Activated CD4-positive, alpha-beta T cell treated with anti-CD3 and anti-CD28 coated beads, Interleukin-10, Interleukin-2, amounts not matched to agents 100 ng/mL and 50 ng/mL, durations not matched to agents 16 hours and 8 hours (primary cell): ENCODE measurements at places on chromosomes 12 and 14.

- DNase-seq, result no peak
These were observed 9.2 kb downstream of the TUNAR start for GRCh38 chr14:95885866-95886265.

DNA sequence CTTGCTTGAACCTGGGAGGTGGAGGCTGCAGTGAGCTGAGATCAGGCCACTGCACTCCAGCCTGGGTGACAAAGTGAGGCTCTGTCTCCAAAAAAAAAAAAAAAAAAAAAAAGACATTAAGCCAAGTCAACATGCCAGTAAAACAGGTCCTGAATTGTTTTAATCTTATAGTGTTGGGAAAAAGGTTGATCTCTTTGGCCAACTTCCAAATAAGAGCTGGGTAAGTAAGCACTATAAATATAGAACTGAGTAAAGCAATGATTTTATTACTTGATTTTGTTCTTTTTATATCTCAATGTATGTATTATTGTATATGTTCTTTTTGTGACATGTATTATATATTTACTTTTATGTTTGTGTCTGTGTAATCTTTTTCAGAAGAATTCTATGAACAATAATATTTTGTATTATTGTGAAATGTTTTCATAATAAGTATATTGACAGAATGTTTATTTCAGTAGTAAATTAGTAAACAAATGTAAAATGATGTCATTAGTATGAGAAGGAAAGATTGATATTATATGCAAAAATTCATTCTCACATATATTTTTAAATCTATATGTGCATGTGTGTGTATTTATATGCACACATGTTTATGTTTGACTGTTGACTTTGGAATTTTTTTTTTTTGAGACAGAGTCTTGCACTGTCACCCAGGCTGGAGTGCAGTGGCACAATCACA lies 9.6 kb upstream of the AKAP6 start:
- DNase-seq, result no peak

- DNase-seq, result no peak
These were observed 417.8 kb upstream of the TMTC1 start for GRCh38 chr12:30201301-30202160.

GRCh38 chr12:65895759-65896656 lies 71.7 kb downstream of the HMGA2 start:
- no peak for DNase-seq

DNA sequence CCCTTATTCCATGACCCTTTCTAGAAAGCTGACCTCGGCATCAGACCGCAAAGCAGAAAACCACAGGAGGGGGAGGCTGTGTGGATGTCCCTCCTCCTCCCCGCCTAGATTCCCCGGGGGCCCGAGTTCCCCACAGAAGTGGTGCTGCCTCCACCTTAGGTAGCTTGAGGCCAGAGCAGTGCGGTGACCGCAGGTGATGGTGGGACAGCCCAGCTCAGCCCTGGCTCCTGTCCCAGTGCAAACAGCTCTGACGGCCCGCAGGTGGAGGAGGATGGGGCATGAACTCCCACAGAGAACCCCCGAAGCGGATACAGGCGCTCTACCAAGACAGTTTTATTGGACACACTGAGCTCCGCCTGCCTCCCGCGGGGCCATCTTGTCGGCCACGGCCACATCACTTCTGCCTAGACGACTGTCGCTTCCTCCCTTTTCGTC lies 19.5 kb downstream of the ARL6IP4 start:
- DNase-seq, result no peak

GRCh38 chr12:74849801-74850200 lies 312.2 kb downstream of the ATXN7L3B start:
- DNase-seq, result no peak

- DNase-seq, result peak; percentile 43
These were observed 23.0 kb downstream of the FAM222A start for GRCh38 chr12:109736552-109737108.

GRCh38 chr12:92118826-92119536 lies 26.7 kb downstream of the BTG1 start:
- no peak for DNase-seq

- DNase-seq, result no peak
These were observed 57.6 kb downstream of the BEGAIN start for GRCh38 chr14:100529561-100530031.

DNA sequence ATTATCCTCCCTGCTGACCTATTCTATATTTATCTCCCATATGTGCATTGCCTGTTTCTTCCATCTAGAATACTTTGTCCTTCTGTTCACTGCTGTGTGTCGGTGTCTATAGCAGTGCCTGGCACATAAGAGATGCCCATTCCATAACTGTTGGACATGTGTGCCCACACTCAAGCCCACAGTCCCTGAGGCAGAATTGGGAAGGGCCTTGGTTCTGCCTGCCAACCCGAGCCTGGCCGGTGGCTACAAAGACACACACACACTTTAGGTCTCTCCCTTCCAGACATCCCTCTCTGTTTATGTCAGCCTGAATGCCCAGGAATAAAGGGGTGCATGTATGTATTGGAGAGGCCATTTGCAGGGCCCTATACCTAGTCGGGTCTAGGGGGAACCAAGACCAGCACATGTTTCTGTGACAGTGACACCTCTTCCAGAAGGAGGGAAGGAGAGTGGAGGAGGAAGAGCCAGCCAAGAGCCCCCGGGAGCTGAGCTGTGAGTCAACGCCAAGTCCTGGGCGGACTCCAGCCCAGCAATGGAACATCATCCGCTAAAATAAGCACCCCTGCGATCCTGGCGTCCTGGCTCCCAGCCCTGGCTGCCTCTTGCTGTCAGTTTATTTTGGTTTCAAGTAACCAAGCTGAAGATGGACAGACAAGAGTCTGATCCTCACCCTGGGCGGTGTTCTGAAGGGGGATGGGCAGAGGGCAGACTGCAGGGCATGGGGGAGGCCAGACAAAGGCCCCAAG lies 4.3 kb upstream of the ASB2 start:
- DNase-seq, result no peak

DNA sequence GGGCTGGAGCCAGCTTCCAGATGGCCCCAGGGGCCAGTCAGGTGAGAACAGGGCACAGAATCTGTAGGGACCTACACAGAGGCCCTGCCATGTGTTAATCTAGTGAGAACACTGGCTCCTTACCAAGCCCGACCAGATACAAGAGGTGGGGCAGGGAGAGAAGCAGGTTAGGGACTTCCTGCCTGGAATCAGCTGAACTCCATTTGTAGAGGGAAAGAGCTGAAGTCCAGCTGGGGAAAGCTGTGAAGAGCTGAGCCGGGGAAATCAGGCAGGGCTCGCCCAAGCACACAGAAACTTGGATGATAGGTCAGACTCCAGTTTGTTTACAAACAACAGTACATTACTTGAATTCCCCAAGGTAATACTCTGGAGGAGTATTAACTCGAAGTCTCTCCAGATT lies 46.7 kb downstream of the PTGER2 start:
- no peak for DNase-seq

DNA sequence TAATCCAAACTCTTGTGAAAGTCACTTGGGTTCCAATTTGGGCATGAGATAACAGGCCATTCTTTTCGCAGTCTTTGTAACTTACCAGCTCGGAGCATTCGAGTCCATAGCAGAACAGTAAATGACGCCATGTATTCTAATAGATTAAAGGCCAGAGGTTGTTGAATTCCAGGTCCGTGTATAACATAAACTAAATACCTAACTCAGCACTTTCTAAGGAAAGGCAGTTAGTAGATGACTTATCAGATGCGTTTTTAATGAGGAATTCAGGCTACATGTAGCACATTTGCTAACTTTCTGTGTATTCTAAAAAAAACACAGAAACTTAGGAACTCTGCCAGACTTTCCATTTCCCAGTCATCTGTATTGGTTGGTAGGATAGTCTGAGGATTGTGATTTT lies 52.8 kb upstream of the ATF1 start:
- no peak for DNase-seq

GRCh38 chr14:50610465-50610864 lies 50.5 kb downstream of the ATL1 start:
- DNase-seq, result no peak

- DNase-seq, result no peak
These were observed 1.5 kb downstream of the KLC1 start for GRCh38 chr14:103630364-103631108.

GRCh38 chr12:503111-503761 lies 43.5 kb downstream of the B4GALNT3 start:
- DNase-seq, result no peak

DNA sequence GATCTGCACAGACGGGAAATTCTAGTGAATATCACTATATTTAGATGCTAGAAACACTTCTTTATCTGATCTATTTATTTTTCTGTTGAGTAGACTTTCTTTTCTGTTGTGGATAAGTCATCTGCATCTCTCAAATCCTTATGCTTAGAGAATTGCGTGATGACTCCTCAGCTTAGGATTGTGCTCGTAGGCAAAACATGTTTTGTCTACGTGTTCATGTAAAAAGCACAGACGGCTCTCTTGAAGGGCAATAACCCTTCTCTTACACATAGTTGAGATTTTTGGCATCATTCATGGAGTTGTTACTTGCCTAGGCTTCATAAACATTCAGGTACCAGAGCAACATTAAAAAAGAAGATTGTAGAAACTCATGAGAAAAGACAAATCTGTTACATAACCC lies 18.6 kb downstream of the PPFIBP1 start:
- no peak for DNase-seq

DNA sequence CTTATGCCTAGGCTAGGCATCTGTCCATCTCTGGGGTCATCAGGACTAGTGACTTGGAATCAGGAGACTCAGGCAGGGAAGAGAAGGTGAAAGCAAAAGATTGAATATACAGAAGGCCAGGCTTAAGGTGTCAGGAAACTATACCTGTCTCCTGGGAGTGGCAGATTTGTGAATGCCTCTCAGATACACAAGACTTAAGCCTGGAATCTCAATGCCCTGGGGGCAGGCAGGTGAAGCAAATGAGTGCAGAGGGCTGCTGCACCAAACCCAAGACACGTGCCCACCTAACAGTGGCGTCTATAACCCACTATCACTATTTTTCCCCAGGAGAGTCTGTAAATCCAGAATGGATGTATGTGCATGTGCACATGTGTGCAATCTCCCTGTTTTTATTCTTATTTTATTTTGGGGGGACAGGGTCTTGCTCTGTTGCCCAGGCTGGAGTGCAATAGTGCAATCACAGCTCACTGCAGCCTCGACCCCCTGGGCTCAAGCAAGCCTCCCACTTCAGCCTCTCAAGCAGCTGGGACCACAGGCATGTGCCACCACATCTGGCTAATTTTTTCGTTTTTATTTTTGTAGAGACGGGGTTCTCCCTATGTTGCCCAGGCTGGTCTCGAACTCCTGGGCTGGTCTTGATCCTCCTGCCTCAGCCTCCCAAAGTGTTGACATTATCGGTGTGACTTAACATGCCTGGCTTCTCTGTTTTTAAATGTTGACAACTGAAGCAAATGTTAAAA lies 31.9 kb upstream of the FOS start:
- DNase-seq, result no peak

DNA sequence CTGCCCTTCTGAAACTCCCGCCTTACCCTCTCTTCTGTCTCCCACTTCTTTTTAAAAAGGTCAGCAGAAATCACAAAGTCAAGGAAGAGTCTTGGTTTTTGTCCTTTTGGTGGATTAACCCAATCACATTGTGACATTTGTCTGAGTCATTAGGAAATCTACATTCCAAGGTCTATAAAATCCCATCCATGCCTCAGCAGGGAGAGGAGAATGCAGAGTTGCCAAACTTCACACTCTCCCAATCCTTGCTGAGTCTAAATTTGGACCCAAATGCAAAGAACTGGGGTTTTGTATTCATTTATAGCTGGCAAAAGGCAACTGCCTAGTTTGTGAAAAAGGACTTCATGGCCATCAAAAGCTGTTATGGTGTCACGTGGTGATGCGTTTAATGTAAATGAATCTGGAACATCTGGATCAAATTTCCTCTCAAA lies 67.9 kb downstream of the TMEM30B start:
- no peak for DNase-seq

DNA sequence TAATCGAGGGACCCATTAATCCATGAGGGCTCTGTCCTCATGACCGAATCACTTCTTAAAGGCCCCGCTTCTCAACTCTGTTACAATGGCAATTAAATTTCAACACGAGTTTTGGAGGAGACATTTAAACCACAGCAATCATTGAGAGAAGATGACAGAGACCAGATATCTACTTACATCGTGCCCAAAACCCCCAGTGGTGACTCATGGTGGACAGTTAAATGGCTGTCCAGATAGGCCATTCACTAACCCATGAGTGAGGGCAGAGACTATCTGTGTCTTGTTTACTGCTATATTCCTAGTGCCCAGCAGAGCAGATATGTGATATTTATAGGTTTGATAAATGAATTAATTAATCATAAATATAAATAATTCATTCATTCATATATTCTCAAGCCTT lies 20.0 kb upstream of the FLVCR2 start:
- no peak for DNase-seq

GRCh38 chr14:104138098-104138717 lies at the start of gene KIF26A:
TSS of gene KIF26A (plus strand) at chr14:104138587. CDS start at chr14:104138723, 136 bp downstream.
- DNase-seq, result peak; percentile 29

DNA sequence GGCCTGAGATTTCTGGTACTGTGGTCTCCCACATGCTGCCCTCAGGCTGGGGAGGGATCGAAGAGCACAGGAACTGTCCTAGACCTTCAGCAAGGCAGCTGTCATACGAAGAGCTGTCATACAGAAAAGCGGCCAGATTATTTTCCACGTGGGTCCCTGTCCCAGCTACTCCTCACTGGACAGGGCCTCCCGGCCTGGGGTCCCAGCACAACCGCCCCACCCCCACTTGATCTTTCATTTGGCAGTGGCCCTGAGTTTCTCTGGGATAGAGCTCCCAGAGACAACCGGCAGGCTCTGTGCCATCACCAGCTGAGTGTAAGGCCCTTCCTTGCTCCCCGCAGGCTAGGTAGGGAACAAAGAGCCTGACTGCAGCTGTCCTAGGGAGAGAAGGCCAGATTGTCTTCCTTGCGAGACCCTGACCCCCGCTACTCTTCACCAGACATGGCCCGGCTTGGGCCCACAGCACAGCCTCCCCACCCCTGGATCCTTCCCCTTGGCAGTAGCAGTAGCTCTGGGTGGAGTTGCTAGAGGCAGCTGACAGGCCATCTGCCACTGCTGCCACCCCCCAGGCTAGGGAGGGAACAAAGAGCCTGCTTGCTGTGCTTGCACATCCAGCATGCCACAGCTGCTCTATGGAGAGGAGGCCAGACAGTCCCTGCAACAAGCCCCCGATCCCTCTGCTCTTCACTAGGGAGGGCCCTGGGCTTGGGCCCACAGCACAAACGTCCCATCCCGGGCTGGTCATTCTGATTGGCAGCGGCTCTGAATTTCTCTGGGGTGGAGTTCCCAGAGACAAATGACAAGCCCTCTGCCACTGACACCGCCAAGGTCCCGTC lies 3.1 kb upstream of the OR4N2 start:
- no peak for DNase-seq
